ENCODE measurements at places on chromosomes 7 and 10.

- DNase-seq = no peak
These were observed 77.4 kb downstream of the WIPF3 start for GRCh38 chr7:29883462-29884398.

- peak; percentile 84 for DNase-seq
These were observed 1.8 kb upstream of the DUSP5 start for GRCh38 chr10:110495731-110496552.

DNA sequence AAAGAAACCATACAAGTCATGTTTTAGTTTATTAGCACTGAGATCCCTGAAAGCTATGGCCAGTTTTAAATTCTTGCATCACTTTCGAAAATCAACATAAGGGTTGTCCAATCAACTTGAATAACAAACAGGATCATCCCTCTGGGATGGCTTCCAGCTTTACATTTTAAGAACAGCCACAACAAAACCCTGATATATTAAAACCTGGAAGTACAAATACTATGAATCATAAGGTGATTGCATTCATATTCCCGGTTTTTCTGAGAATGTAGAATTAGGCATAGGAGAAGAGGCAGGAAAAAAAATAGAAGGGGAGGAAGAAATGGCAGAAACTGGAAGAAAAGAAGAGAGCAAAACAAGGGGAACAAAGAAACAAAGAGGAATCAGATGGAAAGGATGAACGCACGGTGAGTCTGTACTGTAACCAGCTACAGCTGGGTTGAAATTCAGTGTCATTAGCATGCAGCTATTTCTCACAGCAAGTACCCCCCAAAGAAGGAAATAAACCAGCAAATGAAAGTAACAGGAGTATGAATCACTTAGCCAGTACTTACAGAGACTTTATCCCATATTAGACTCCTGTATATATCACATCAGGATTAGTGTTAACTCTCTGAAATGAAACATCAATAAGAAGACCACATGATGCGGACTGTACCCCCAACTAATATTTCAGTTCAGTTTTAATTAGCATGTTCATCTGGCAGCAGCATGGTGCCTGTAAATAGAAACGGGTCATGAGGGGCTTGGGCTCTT lies 301.3 kb downstream of the RNLS start:
- DNase-seq = peak; percentile 51

GRCh38 chr10:130463104-130463875 lies 327.1 kb downstream of the GLRX3 start:
- DNase-seq = no peak

DNA sequence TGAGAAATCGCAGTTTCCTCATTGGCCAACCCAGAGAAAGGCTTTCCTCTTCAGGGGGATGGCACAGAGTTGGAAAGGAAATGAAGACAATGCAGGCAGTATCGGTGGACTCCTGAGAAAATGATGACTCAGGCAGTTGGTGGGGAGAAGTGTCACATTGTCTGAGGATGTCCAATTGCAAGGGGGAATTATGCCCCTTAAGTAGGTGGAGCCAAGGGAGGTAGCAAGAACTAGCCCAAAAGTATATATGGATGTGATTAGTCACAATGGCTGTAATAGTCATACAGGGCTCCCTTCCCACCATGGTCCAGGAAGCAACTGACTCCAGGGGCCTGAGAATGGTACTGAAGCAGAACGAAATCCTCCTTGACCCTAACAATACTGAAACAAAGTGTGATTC lies 58.3 kb upstream of the EGFR start:
- no peak for DNase-seq

- DNase-seq = no peak
These were observed 228.5 kb upstream of the COBL start for GRCh38 chr7:51545131-51545530.

DNA sequence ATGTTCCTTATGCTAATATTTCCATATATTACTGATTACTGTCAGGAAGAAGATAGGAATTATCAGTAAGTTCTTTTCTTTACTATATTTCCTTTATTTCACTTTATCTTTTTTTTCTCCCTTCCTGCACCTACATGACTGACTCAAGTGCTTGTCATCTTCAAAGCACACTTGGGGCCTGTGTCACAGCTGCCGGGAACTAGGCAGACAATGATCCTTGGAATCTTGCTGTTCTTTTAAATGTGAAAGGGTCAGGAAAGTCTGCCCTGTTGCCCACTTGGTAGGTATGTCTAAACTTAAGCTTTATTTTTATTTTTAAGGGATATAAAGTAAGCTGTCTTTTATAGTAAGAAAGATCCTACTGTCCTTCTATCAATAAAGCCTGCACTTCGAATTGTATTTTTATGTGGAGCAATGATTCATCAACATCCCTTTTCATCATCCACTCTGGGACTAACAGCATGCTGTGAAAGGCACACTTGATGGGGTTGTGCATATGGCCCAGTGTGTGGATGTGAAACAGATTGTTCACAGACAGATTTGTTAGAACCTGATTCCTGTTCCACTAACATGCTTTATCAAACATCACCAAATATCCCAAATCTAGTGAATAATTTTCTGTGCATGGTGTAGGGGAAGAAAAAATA lies 556.9 kb downstream of the DNAJB9 start:
- no peak for DNase-seq

DNA sequence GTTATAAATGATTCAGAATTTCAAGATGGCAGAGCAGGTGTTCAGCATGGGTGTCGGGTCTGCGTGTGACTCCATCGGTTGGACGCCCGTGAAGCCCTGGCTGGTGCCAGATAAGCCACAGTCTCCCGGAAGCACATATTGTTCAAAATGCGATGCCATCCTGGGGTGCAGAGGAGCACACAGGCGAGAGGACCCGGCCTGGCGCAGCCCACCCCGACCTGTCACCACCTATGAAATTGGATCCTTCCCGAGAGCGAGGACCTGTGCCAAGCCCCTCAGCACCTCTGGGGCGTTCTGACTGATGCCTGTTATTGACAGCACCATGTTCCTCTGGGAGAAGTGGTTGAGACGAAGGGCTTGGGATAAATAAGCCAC lies 110.1 kb downstream of the ACTR3B start:
- DNase-seq = no peak

GRCh38 chr7:122309421-122309820 lies 4.9 kb upstream of the FEZF1 start:
- DNase-seq = no peak

- DNase-seq = no peak
These were observed 63.2 kb downstream of the HECW1 start for GRCh38 chr7:43175570-43176200.

GRCh38 chr10:77625379-77625778 lies 12.2 kb downstream of the KCNMA1 start:
- DNase-seq = no peak

GRCh38 chr10:131079314-131079713 lies 232.2 kb downstream of the TCERG1L start:
- DNase-seq = no peak

DNA sequence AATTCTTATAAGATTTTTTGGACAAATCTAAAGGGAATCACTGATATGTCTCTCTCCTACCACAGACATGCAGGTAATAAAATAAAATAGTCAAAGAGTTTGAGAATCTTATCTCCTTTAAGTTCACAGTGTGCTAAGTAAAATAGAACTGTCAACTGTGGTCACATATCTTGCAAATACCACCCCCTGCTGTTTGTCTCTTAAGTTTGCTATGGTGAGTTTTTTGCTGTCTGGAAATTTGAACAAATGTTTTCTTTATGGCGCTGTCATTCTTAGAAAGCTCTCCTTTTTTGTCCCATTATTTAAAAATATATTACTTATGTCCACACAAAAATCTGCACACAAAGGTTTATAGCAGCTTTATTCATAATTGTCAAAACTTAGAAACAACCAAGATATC lies 19.6 kb downstream of the GIMAP5 start:
- peak; percentile 25 for DNase-seq

GRCh38 chr10:29794776-29795611 lies 160.2 kb upstream of the SVIL start:
- no peak for DNase-seq

GRCh38 chr10:114392112-114392835 lies 12.0 kb downstream of the AFAP1L2 start:
- no peak for DNase-seq

GRCh38 chr7:33596686-33597085 lies 308.7 kb upstream of the BMPER start:
- DNase-seq = no peak

- DNase-seq = no peak
These were observed 38.6 kb upstream of the NPY start for GRCh38 chr7:24245362-24245761.

- DNase-seq = no peak
These were observed 105.8 kb downstream of the BAMBI start for GRCh38 chr10:28783087-28783486.

- DNase-seq = no peak
These were observed 90.5 kb upstream of the MACROH2A2 start for GRCh38 chr10:69961881-69962745.

GRCh38 chr10:103822107-103822716 lies 33.2 kb downstream of the SH3PXD2A start:
- DNase-seq = no peak

DNA sequence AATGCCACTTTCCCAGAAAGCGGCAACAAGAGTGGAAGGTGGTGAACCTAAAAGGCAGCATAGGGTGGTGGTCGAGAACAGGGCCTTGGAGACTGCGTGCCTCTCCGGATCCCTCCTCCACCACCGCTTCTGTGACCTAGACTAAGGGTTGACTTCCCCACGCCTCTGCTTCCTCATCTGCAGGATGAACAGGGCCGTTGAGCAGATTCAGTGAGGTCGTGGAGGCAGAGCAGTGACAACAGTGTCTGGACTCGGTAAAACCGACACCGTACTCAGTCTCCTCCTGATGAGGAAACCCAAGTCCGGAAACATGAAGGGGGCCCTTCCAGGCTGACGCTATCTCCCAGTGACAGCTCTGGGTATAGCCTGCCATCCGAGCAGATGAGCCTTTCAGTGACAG lies 162.6 kb downstream of the CELF2 start:
- DNase-seq = no peak

- DNase-seq = no peak
These were observed 151.8 kb downstream of the TCERG1L start for GRCh38 chr10:131159771-131160170.

GRCh38 chr10:49189422-49189821 lies 1.2 kb upstream of the TMEM273 start:
- no peak for DNase-seq

GRCh38 chr10:22246680-22247391 lies 29.0 kb upstream of the EBLN1 start:
- no peak for DNase-seq

DNA sequence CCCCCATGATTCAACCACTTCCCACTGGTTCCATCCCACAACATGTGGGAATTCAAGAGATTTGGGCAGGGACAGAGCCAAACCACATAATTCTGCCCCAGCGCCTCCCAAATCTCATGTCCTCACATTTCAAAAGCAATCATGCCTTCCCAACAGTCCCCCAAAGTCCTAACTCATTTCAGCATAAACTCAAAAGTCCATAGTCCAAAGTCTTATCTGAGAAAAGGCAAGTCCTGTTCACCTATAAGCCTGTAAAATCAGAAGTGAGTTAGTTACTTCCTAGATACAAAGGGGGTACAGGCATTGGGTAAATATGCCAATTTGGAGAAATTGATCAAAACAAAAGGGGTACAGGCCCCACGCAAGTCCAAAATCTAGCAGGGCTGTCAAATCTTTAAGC lies 272.9 kb downstream of the MAGI2 start:
- DNase-seq = no peak

DNA sequence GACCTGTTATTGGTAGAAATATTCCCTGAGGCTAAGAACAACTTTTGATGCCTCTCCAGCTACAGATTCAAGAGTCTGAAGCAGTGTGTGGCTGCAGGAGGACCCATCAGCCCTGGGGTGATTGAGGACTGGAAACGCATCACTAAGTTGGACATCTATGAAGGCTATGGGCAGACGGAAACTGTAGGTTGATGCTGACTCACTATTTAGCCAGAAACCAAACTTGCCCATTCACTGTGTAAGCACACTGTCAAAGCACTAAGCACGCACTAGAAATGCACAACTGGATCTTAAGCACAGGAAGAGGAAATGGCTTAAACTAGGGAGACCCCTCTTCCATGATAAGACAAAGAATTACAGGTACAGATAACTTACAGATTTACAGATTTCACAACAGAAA lies 20.8 kb downstream of the ACSM6 start:
- DNase-seq = no peak

DNA sequence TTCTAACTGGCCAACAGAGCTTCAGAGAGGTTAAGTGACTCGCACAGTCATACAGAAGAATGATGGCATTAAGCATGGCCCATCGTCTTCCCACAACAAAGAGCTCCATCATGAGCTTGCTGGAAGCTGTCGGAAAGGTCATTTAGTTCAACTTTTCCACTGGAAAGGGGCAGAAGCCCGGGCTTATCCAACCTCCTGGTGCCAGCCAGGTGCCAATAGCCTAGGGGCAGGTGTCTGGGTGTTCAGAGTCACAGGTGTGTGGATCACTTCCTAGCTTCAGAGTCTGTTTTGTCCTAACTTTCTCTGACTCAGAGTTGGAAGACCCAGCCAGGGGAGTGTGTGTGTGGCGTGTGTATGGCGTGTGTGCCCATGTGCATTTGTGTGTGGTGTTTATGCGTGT lies 1.3 kb upstream of the TRPV6 start:
- no peak for DNase-seq

DNA sequence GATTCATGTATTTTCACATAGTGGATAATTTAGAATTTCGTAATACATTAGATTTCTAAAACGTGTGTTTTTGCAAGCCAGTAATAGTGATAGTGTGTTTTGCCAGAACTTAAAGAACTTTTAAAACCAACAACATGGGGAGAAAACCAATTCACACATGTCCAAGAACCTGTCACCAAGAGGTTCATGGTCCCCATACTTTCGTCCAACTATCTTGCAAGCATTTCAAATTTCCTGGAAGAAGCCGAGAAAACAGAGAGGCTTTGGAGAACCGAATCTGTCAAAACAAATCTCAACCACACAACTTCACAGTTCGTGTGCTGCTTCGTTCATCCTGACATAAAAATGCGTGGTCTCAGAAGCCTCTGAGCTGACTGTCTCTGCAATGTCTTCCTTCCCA lies 31.9 kb downstream of the GFRA1 start:
- no peak for DNase-seq

DNA sequence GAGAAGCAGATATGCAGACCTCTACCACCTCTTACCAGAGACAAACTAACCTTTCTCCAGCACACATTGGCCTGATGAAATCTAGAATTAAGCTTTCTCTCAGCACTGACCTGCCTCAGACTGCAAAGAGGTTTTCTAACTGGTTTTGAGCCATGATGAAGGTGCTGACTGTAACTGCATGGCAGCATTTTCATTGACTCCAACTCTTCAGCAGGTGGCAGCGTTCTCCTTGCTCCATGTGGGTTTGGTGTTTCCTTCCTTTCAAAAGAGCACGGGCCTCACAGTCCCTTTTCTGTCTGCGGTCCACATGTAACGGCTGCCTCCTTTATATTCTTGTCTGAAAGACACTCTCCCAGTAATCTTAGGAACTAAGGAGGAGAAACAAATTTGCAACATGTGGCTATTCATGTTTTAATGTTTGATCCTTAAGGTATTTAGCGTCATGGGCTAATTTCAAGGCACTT lies 12.6 kb downstream of the KLLN start:
- peak; percentile 76 for DNase-seq

All from NCI-H82 (cell line).